Lower lobe of right lung (tissue), 2 donors: ENCODE measurements at places on chromosomes 2 and 18.
A peak's percentile ranks its signal among the peaks of the same experiment; 100 is the strongest.

GRCh38 chr2:241485172-241485911, 23.0 kb downstream of the STK25 start:
- no peaks in the 10 kb centered on the region for H3K4me1 ChIP-seq
- DNase-seq: no peak
- H3K36me3 ChIP-seq: peaks cover 39% of the 10 kb centered on the region
- H3K27ac ChIP-seq: no peak overlapping the region
- H3K27me3 ChIP-seq: no peaks in the 10 kb centered on the region
- no peak overlapping the region for H3K4me3 ChIP-seq

DNA sequence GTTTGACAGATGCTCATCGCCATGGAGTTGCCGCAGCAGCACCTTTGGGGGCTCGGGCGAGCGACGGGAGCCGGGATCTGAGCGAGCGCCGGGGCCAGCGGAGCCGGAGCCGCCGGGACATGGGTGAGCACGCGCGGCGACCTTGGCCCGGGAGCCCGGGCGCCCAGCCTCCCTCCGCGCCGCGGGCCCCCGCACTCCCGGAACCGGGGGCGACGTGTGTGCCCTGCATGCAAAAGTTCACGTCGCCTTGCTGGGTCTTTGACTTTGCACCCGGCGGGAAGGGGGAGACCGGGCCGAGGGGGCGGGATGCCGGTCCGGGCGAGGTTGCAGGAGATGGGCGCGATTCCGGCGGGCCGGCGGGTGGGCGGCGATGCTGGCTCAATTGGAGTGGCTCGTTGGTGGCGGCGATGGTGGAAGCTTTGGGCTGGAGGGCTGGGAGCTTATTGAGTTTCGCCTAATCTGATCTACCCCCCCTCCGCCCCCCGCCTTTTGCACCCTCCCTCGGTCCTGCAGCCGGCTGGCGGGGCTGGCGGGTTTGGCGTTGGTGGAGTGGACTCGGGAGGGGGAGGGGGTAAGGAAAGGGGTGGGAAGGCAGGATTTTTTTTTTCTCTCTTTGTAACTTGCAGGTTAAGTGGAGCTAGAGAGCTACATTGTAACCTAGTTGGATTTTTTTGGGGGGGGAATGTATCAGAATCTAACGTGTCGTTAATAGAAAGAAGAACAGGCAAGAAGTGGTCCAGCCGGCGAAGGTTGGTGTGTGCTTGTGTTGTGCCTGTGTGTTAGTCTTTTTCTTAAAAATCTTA, at the start of gene SETBP1:
Gene SETBP1 (plus strand): TSS at position 616 of the 803 bp plus-strand sequence. CDS start 20,459 bp downstream, outside the sequence.
- peaks cover 13% of the 10 kb centered on the region for H3K4me1 ChIP-seq
- H3K27ac ChIP-seq: peak within 1 kb of the TSS; percentile 95
- peak within 1 kb of the TSS; percentile 83 for H3K4me3 ChIP-seq
- H3K27me3 ChIP-seq: no peaks in the 10 kb centered on the region

DNA sequence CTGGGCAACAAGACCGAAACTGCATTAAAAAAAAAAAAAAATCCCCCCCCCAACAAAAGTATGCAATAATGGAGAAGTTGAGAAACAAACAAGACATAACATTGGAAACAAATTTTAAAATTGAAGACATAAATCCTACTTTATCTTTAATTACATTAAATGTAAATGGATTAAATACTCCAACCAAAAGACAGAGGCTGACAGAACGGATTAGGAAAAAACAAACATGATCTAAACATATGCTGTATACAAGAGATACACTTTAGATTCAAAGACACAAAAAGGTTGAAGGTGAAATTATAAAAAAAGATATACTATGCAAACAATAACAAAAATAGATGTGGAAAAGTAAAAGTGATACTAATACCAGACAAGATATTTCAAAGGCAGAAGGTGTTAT, 350.8 kb upstream of the RGPD4 start:
- H3K4me1 ChIP-seq: no peaks in the 10 kb centered on the region
- H3K27me3 ChIP-seq: no peaks in the 10 kb centered on the region
- H3K36me3 ChIP-seq: no peaks in the 10 kb centered on the region

- no peak overlapping the region for H3K27ac ChIP-seq
- H3K4me1 ChIP-seq: no peaks in the 10 kb centered on the region
- H3K4me3 ChIP-seq: no peak overlapping the region
- H3K36me3 ChIP-seq: peaks cover 5% of the 10 kb centered on the region
- DNase-seq: no peak
These were observed 73.1 kb upstream of the DNMT3A start for GRCh38 chr2:25414781-25415180.

GRCh38 chr2:163657281-163657656, 78.5 kb downstream of the FIGN start:
- no peak for DNase-seq
- no peaks in the 10 kb centered on the region for H3K27me3 ChIP-seq
- no peak overlapping the region for H3K27ac ChIP-seq
- H3K4me1 ChIP-seq: no peaks in the 10 kb centered on the region

DNA sequence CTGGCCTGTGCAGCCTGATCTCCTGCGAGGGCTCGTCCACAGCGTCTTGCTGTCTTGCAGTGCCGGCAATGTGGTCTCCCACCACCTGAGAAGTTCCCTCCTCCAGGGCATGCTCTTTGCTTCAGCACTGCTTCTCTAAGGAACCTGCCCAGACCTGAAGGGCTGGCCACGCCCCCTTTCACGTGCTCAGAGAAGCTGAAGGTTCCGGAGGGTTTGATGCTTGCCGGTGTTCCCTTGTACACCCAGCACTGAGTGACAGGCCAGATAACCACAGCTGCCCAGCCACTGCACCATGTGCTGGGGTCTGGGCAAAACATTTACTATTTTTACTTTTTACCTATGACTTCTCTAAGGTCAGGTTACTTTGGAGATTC, 1.7 kb upstream of the POLR2D start:
- H3K27ac ChIP-seq: no peak overlapping the region
- no peak overlapping the region for H3K4me3 ChIP-seq
- DNase-seq: peak; percentile 89

GRCh38 chr2:7040547-7040946, 123.3 kb downstream of the RNF144A start:
- no peaks in the 10 kb centered on the region for H3K27me3 ChIP-seq
- no peak overlapping the region for H3K27ac ChIP-seq
- H3K4me3 ChIP-seq: no peak overlapping the region
- H3K36me3 ChIP-seq: peaks cover 13% of the 10 kb centered on the region

- H3K27me3 ChIP-seq: no peaks in the 10 kb centered on the region
- H3K36me3 ChIP-seq: no peaks in the 10 kb centered on the region
- no peak overlapping the region for H3K27ac ChIP-seq
- no peaks in the 10 kb centered on the region for H3K4me1 ChIP-seq
- H3K4me3 ChIP-seq: no peak overlapping the region
These were observed 2.1 kb downstream of the DNAH7 start for GRCh38 chr2:196066291-196067087.

DNA sequence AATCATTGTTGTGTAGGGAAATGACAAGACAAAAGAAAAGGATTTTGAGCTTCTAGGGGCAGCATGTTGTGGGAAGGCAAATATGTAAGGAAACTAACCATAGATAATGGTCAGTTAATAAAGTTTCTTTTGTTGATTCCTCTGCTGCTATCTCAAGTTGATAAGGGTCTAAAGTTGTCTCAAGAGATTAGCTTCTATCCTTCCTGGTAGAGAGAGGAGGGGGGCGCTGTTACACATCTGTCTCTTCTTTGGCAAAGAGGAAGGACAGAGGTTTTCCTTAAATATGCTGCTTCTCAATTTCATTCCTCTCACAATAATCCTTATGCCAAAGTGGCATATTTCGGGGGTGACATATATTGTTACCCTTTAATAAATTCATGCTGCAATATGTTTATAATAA, 944.0 kb downstream of the DPP10 start:
- no peak for DNase-seq
- no peaks in the 10 kb centered on the region for H3K36me3 ChIP-seq
- H3K4me3 ChIP-seq: no peak overlapping the region
- no peaks in the 10 kb centered on the region for H3K27me3 ChIP-seq
- no peaks in the 10 kb centered on the region for H3K4me1 ChIP-seq
- no peak overlapping the region for H3K27ac ChIP-seq

DNA sequence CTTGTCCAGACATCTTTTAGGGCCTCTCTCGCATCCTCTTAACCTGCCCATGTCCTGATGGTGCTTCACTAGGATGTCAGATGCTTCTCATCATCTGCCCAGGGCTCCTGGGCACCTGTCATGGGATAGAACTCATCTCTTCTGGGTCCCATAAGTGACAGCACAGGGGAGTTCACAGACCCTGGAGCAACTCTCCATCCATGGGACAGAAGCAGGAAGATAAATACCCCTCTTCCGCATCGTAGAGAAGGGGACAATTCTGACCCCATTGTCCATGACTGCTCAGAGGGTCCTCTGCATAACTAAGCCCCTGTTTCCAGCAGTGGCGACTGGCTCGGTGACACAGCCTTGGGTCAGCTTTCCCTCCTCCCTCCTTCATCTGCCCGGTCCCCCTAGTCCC, 82.3 kb downstream of the TWIST2 start:
- no peaks in the 10 kb centered on the region for H3K36me3 ChIP-seq
- H3K27ac ChIP-seq: no peak overlapping the region
- no peak overlapping the region for H3K4me3 ChIP-seq
- no peak for DNase-seq
- no peaks in the 10 kb centered on the region for H3K4me1 ChIP-seq
- no peaks in the 10 kb centered on the region for H3K27me3 ChIP-seq

- H3K4me3 ChIP-seq: no peak overlapping the region
- H3K36me3 ChIP-seq: no peaks in the 10 kb centered on the region
- no peaks in the 10 kb centered on the region for H3K4me1 ChIP-seq
- no peak for DNase-seq
- H3K27me3 ChIP-seq: no peaks in the 10 kb centered on the region
These were observed 81.4 kb downstream of the ACAA2 start for GRCh38 chr18:49731860-49732311.

- H3K27ac ChIP-seq: peak overlapping the region; percentile 87
- H3K4me1 ChIP-seq: peaks cover 22% of the 10 kb centered on the region
- peak overlapping the region; percentile 66 for H3K4me3 ChIP-seq
- DNase-seq: no peak
- no peaks in the 10 kb centered on the region for H3K27me3 ChIP-seq
These were observed 964 bp upstream of the GALNT3 start for GRCh38 chr2:165795011-165795410.

DNA sequence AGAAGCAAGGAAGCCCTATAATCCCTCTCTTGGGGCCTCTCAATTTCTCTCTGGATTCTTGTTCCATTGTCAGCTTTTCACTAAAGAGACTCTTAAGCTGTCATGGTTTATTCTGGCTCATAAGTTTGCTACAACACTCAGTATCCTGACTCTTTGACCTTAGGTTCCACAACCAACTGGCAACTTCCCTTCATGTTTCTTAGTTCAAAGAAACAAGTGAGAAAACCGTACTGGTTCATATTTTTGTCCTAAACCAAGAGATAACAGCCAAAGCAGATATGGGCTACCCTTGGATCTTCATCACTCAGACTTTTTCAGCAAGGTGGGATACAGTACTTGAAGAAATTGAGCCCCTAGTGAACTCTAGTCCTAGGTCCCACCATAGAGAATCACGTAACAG, 109.9 kb upstream of the CRIM1 start:
- no peak for DNase-seq
- no peak overlapping the region for H3K4me3 ChIP-seq
- H3K27me3 ChIP-seq: no peaks in the 10 kb centered on the region
- peaks cover 6% of the 10 kb centered on the region for H3K4me1 ChIP-seq
- no peak overlapping the region for H3K27ac ChIP-seq

DNA sequence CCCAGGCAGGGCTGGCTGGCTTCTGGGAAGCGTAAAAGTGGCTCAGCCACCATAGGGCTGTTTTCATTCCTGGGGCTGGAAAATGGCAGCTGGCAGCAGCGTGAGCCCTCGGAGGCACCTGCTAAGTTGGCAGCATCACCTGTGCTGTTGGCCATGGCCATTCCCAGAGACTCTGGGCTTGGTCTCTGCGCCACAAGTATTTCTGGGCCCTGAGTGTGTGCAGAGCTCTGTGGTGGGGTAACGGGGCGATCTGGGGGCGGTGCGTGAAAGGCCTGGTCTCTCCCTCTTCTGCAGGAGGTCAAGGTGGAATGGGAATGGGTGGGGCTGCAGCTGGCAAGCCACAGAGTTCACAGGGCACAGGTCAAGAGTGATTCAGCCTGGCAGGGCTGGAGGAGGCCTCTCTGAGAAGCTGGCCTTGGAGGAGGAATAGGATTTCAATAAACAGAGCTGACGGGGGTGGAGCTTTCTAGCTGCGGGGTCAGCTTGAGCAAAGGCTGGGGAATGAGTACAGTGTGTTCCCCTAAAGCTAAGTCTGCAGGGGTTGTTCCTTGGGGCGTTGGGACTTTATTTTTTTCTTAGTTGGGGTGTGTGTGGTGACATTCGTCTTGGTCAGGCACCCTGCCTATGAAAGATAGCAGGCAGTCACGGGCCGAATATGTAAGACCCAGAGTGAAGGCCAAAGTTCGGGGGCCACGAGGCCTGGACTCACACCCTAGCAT, 10.3 kb upstream of the NTSR2 start:
- H3K27me3 ChIP-seq: peaks cover 45% of the 10 kb centered on the region
- H3K4me1 ChIP-seq: no peaks in the 10 kb centered on the region

- no peaks in the 10 kb centered on the region for H3K4me1 ChIP-seq
- no peaks in the 10 kb centered on the region for H3K36me3 ChIP-seq
- no peak for DNase-seq
- H3K27ac ChIP-seq: no peak overlapping the region
- H3K27me3 ChIP-seq: no peaks in the 10 kb centered on the region
- no peak overlapping the region for H3K4me3 ChIP-seq
These were observed 8.5 kb upstream of the LYPD1 start for GRCh38 chr2:132678483-132678882.

DNA sequence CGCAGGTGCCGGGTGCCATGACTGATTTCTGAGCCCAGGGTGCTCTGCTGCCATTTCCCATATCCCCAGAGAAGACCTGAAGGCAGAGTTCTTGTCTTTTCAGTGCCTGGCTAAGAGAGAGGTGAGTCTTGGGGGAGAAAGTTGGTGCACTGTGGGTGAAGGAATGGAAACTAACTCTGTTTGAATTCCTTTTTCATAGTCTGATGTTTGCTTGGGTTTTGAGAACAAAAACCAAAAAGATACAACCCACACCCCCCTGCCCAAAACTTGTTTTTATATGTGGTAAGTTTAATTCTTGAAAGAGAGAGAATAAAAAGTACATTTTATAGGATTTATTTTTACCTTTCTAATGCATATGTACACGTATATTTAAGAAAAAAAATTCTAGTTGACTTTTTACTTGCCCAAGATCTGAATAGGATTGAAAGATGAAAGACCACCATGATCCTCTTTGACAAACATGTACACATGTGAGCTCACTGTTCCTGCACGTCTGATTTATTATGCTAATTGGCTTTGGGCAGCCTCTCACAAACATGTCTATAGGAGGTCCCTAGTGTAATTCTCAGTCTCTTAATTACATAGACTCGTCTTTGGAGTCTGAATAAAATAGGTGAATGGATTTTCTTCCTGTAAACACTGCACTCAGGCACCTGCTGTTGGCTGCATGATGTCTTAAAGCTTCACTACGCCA, 46.3 kb downstream of the ARL4C start:
- H3K27me3 ChIP-seq: no peaks in the 10 kb centered on the region
- no peak overlapping the region for H3K27ac ChIP-seq
- no peaks in the 10 kb centered on the region for H3K36me3 ChIP-seq
- peaks cover 17% of the 10 kb centered on the region for H3K4me1 ChIP-seq

GRCh38 chr2:138421971-138422335, 79.6 kb upstream of the SPOPL start:
- no peaks in the 10 kb centered on the region for H3K27me3 ChIP-seq
- H3K36me3 ChIP-seq: no peaks in the 10 kb centered on the region
- no peak overlapping the region for H3K27ac ChIP-seq
- peaks cover 10% of the 10 kb centered on the region for H3K4me1 ChIP-seq
- H3K4me3 ChIP-seq: no peak overlapping the region

- H3K27me3 ChIP-seq: no peaks in the 10 kb centered on the region
- H3K27ac ChIP-seq: no peak overlapping the region
- H3K36me3 ChIP-seq: no peaks in the 10 kb centered on the region
- H3K4me1 ChIP-seq: peaks cover 5% of the 10 kb centered on the region
These were observed 44.1 kb downstream of the EVA1A start for GRCh38 chr2:75516378-75517360.
